ENCODE measurements at places on chromosomes 13 and 19. TPM values are rescaled to one million over a fixed set of nuclear protein-coding genes. Genes with fewer than 3 reads are reported as not detected.

The KLK8 gene
- not detected for total RNA-seq

The PRMT1 gene
- total RNA-seq = 485 TPM

The GADD45B gene
- total RNA-seq = 97.6 TPM

The CACNG7 gene
- total RNA-seq = 0.07 TPM

DNA sequence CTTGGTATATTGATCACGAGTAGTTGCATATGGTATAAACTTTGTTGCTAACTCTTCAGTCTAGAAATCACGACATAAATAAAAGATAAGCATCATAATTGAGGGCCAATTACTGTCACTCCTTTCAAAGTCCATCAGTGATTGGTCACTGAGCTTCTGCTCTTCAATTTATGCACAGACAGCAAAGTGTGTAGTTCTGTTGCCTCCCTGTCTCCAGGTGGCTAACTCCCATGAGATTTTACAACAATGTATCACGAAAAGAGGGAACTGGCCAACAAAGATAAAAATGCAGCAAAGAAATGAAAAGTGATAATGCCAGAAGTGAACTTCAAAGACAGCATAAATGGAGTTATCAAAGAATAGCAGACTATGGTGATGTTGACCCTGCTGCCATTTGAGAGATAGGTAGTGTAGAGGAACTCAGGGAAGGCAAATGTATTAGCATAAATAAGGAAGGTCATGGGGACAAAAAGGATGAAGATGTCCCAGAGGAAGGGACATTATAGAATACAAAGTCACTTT lies 12.7 kb upstream of the TNFSF14 start:
- no peak for DNase-seq

GRCh38 chr19:10286803-10287737 lies at the start of gene ICAM4:
Gene ICAM4 (plus strand): TSS chr19:10286955. CDS start chr19:10287013, 58 bp downstream.
- DNase-seq = no peak

GRCh38 chr13:99265821-99266426 lies 7.7 kb upstream of the GPR18 start:
- DNase-seq = peak; percentile 47

- DNase-seq = peak; percentile 46
Observed at GRCh38 chr19:18915639-18916038, 3.5 kb downstream of the COPE start.

All from A172 (cell line).